ENCODE measurements at places on chromosomes 6 and 20.

GRCh38 chr6:78701407-78701806, 165.9 kb upstream of the IRAK1BP1 start:
- DNase-seq: no peak

GRCh38 chr20:54004445-54004844, 65.9 kb downstream of the BCAS1 start:
- DNase-seq: no peak

- no peak for DNase-seq
These were observed 234.9 kb downstream of the BCKDHB start for GRCh38 chr6:80341330-80341729.

DNA sequence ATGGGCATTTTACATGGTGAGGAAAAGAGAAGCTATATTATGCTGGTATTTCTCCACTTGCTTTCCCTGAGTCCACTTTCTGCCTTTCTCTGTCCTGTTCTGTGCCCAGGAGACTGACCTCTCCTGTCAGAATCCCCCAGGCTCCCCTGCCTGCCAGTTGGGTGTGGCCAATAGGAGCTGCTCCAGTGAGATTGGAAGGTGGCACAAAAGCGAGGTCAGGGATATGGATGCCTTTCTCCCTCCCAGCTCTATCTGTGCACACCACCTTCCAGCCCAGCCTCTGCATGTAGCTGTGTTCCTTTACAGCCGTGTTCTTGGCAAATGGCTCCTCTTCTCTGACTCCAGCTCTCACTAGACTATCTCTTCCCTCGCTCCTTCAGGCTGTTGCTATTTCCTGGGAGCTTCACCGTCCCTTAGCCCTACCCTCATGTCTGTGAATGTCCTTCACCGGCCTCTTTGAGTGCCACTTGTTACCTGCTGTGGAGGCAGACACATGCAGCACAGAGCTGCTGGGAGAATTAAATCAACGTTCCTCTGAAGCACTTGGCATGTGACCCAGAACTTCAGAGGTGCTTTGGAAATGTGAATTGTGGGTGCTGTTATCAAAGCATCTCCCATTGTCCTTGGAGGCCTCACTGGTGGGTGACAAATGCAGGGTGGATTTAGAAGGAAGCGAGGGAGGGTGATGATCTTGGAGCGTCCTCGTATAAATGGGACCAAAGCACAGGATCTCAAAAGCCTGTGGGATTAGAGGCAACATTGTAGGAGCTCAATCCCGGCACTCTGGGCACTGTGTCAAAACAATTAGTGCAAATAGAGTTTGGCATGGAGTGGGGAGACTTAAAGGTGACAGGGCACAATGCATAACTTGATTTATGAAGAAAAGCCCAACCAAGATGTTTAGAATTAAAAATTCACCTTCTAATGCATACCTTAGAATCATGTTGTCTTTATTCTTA, 28.9 kb upstream of the RALGAPA2 start:
- DNase-seq: no peak

DNA sequence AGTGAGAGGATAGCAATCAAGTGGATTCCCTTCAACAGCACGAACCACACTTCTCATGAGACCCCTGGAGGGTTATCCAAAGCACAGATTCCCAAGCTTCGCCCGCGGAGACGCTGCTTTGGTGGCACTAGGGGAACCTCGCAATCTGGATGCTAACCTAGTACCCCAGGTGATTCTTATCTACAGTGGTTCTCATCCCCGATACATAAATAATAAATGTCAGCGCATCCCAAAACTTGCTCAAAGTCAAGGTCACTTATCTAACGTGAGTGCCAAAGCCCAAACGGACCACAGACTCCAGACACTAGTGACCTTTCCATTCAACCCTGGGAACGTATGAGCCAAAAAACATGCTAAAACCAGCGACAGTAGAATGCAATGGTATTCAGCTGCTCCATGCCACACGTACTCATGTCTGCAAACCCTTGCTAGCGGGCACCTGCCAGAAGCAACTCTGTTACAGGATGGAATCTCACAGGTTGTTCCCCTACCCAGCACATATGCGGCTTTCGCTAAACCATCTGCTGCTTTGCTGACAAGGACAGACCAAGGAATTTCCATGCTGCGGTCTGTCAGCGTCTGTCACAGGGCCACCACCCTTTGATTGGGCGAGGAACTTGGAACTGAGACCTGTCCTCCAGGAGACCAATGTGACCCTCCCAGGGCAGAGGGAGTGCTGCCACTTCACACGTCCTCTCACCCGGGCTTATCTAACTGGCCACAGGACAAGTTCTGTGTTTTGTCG, 16.8 kb downstream of the MYLK4 start:
- DNase-seq: no peak

DNA sequence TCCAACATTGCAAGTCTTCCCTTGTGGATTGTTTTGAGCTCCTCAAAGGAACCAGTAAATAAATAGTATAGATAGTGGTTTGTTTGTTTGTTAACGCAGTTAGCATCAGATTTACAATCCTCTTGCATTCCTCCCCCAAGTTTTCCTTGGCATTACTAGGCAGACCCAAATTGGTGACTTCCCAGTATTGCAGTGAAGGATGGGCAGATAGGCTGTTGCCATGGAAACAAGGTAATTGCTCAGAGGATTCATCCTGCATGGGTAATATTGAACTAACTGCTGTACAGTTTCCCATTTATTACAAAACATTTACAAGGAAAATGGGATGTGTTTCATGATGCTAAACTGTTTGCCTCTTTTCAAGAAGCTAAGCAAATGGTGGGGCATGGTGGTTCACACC, 477.2 kb downstream of the EPM2A start:
- no peak for DNase-seq

GRCh38 chr20:59374261-59374660, 73.8 kb downstream of the EDN3 start:
- DNase-seq: no peak

DNA sequence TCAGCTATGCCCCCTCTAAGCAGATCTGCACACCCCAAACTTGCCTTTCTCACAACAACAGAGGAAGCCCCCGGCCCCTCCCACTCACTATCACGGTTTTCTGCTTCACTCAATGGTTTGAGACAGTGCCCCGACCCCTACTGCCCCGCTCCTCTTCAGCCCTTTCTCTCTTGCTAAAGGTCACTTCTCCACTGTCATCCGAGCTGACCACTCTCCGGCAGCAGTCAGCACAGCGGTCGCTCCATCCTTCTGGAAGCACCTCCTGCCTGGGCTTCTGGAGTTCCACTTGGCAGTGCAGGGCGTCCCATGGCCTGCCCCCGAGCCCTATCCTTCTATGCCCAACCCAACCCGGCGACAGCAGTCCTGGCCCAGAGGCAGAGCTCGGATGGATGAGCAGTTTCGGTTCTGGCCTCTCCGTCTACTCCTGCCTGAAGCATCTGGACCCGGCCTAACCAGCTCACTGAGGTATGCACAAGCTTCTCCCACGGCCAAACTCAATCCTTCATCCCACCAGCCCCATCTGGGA, 4.1 kb downstream of the CTSZ start:
- DNase-seq: no peak

GRCh38 chr6:38349221-38349620, 290.5 kb downstream of the BTBD9 start:
- DNase-seq: no peak

GRCh38 chr6:145824344-145824743, 9.7 kb upstream of the FBXO30 start:
- no peak for DNase-seq

DNA sequence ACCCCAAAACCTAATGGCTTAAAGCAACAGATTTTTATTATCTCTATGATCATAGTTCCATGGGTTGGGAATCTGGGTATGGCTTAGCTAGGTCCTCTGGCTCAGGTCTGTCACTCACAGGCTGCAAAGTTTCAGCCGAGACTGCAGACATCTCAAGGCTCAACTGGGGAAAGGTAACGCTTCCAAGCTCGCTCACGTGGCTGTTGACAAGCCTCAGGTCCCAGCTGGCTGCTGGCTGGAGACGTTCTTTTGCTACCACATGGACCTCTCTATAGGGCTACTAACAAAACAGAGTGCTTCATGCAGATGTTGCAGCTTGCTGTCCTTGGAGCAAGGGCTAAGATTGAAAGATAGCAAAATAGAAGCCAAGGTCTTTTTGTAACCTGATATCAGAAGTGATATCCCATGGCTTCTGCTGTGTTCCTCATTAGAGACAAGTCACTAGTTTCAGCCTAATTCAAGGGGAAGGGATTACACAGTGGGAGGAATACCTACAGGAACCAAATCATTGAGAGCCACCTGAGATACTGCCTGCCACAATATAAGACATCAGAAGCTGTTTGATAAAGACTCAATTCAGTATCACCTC, 6.6 kb downstream of the HTR1E start:
- DNase-seq: no peak

DNA sequence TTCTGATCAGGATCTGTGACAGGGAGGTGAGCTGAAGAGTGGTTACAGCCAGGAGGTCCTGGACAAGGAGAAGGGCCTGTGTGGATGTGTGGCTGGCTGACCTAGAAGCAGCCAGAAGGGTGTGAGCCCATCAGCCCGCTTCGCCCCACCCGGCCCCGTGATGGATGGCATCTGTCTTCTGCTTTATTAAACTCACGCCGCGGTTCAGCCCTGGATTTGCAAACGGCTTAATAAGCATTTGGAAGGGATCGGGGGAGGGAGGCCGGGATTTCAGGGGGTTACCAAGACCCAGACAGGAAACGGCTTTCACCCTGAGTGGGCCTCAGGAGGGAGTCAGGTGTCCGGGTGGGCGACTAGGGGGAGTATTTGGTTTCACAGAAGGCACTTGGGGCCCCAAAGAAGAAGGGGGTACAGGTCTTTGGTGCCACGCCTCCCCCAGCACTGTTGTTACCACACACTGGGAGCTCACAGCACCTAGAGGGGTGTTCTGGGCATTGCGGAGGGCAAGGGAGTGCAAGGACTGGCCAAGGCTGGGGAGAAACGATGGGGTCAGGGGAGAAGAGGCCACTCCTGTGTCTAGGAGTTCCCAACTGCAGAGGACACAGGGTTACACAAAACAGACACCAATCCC, 53.8 kb upstream of the FOXP4 start:
- no peak for DNase-seq

- DNase-seq: no peak
These were observed 15.0 kb downstream of the BLTP3A start for GRCh38 chr6:34806738-34807453.

GRCh38 chr6:30129265-30130178, 6.4 kb upstream of the TRIM40 start:
- DNase-seq: no peak

DNA sequence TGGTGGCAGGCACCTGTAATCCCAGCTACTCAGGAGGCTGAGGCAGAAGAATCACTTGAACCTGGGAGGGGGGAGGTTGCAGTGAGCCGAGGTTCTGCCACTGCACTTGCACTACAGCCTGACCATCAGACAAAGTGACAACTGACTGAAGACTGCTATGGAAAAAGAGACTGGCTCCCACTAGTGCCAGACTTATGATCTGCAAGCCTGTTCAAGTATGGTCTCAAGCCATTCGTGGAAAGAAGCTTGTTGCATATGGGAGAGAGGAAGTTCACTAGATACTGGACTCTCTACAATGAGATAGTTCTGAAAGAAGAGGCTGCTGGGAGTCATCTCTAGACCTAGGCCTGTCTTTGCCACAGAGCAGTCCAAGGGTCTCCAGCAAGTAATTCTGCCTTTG, 26.7 kb downstream of the MDN1 start:
- no peak for DNase-seq

GRCh38 chr6:141752677-141753076, 380.0 kb upstream of the GJE1 start:
- DNase-seq: no peak

DNA sequence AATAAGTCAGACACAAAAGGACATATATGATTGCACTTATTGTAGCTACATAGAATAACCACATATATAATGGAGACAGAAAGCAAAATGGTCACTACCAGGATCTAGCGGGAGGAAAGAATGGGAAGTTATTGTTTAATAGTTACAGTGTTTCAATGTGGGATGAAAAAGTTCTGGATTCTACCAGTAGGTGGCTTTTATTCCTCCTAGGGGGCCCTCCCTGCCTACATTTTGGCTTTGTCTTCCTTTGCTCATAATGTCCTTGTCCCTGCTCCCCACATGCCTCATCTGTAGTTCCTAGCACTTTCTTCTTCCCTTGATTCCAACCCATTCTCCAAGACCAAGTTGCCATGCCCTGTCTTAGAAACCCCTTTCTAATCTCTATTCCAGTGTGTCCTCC, 16.3 kb downstream of the ZNF133 start:
- no peak for DNase-seq

GRCh38 chr6:91464201-91464600, 877.3 kb upstream of the MAP3K7 start:
- DNase-seq: no peak

DNA sequence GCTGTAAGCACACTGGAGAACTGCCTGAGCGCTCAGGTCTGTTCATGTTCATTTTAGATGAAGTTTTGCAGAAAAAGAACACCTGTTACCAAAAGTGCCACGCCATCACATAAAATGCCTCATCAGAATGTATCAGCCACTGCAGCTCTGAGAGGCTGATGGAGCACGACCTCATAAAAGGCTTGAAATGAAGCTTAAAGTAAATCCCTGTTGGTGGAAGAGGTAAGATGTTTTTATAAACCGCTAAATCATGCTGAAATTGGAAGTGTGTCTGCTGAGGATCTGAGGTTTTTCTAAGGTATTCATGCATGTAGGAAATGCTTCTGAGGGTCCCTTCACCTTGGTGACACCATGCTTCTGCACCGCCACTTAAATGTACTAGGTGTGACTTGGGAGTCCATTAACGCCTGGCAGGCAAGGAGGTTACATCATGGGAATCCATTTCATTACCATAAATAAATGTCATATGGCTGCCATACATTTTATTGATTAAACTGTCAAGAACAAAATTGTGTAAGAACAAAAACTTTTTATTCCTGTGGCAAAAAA, 363.1 kb upstream of the AGPAT4 start:
- no peak for DNase-seq

DNA sequence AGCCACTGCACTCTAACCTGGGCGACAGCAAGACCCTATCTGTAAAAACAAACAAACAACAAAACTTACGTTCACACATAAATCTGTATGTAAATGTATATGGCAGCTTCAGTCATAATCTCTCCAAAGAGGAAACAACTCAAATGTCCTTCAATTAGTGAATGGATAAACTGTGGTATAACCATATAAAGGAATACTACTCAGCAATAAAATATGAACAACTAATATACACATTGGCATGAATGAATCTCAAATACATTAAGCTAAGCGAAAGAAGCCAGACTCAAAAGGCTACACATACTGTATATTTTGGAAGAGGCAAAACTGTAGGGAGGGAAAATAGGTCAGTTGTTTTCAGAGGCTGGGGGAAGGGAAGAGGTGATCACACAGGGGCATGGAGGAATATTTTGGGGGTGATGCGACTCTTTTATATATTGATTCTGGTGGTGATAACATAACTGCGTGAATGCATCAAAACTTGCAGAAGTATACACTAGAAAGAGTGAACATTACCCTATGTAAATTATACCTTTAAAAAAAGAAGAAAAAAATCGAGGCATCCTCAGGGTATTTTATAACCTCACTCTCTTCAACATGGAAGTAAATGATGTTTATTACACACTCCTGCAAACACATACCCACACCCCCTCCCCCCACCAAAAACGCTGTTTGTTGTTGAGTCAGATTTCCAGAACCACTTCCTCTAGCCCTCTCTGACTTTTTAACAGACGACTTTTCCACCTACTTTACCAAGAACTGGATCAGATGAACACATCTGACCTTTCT, 115.2 kb upstream of the RNF24 start:
- no peak for DNase-seq

Measured in activated CD8-positive, alpha-beta memory T cell treated with anti-CD3 and anti-CD28 coated beads for 1 hour (primary cell).